ENCODE measurements at places on chromosomes 4 and X.

GRCh38 chr4:185637163-185637875, 102.0 kb upstream of the PDLIM3 start:
- H3K27me3 ChIP-seq, result peaks cover 2% of the 10 kb centered on the region
- peaks cover 8% of the 10 kb centered on the region for H3K4me1 ChIP-seq
- no peak for DNase-seq
- no peaks in the 10 kb centered on the region for H3K36me3 ChIP-seq
- no peak overlapping the region for H3K27ac ChIP-seq

- no peak overlapping the region for H3K4me3 ChIP-seq
- H3K27ac ChIP-seq, result no peak overlapping the region
- H3K27me3 ChIP-seq, result peaks cover 22% of the 10 kb centered on the region
- H3K4me1 ChIP-seq, result peaks cover 3% of the 10 kb centered on the region
These were observed 41.3 kb downstream of the RTL9 start for GRCh38 chrX:110399966-110400365.

DNA sequence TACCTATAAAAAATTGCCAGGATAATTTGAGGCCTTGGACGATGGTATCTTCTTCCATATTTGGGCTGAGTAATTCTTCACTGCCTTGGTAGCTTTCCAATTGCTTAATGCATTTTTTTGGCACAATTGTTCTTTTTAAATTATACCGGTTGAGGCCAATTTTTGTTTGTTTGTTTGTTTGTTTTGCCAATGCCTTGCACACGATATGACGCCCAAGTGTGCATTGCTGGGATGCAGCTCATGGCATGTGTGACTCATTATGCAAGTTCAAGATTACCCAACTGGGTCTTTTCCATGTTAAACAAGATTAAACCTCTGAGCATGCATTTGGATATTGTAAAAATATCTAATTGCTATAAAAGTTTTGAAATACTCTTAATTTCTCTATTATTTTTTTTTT, 71.1 kb upstream of the KCNIP4 start:
- no peaks in the 10 kb centered on the region for H3K4me1 ChIP-seq
- DNase-seq, result no peak
- no peaks in the 10 kb centered on the region for H3K36me3 ChIP-seq
- H3K27ac ChIP-seq, result no peak overlapping the region
- H3K4me3 ChIP-seq, result no peak overlapping the region
- H3K27me3 ChIP-seq, result no peaks in the 10 kb centered on the region

DNA sequence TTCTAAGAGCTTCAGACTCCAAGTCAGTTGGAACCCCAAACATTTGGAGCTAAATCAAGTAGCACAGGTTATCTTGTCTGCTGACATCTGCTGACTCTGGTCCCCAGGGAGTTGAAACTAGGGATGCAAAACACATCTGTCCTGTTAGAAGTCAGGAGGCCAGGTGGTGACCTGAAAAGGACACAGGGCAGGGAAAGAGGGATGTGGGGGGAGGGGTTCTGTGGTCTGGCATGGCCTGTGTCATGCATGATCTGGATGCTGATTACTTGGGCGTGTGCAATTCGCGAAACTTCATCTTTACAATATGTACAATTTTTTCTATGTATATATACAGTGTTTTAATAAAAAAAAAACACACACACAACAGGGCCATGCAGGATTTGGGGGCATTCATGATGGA, 55.3 kb downstream of the FHDC1 start:
- no peaks in the 10 kb centered on the region for H3K36me3 ChIP-seq
- no peak overlapping the region for H3K4me3 ChIP-seq
- H3K27ac ChIP-seq, result no peak overlapping the region
- no peaks in the 10 kb centered on the region for H3K4me1 ChIP-seq

DNA sequence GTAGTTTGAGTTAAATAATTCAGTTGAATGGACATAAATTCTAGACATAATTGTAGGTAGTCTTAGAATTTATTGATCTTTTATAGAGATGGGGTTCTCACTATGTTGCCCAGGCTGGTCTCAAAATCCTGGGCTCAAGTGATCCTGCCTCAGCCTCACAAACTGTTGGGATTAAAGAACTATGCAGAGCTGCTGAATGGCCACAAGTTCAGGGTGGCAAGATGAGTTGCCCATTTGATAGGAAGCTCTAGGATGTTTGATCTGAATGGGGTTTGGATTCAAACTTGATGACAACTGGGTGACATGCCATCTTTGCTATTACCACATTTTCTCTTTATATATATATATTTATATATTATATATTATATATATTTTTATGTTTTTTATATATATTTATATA, 3.6 kb downstream of the RPL36A start:
- DNase-seq, result no peak
- H3K36me3 ChIP-seq, result no peaks in the 10 kb centered on the region
- H3K4me1 ChIP-seq, result peaks cover 6% of the 10 kb centered on the region
- H3K4me3 ChIP-seq, result no peak overlapping the region
- H3K27ac ChIP-seq, result no peak overlapping the region

DNA sequence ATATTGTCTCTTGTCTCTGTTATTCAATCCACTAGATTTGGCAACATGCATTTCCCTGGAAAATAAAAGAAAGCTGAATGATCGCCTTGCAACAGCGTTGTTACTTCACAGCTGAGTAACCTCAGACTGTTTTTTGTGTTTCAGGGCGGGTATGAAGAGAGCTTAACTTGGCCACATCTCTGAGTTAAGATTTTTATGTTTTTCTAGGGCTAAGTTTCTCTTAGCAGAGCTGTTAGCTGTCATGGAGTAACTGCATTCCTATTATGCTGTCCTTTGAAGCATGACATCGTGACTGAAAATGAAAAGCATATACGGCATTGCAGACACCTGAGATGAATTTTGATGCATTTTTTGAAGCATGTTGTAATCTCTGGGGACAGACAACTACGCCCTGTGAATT, 1798.9 kb downstream of the PCDH7 start:
- no peak for DNase-seq
- no peaks in the 10 kb centered on the region for H3K4me1 ChIP-seq
- H3K27me3 ChIP-seq, result no peaks in the 10 kb centered on the region
- H3K27ac ChIP-seq, result no peak overlapping the region
- H3K36me3 ChIP-seq, result no peaks in the 10 kb centered on the region
- no peak overlapping the region for H3K4me3 ChIP-seq

GRCh38 chr4:83019794-83020494, 9.3 kb upstream of the LIN54 start:
- DNase-seq, result no peak
- H3K4me1 ChIP-seq, result no peaks in the 10 kb centered on the region
- no peaks in the 10 kb centered on the region for H3K36me3 ChIP-seq
- no peak overlapping the region for H3K4me3 ChIP-seq
- H3K27ac ChIP-seq, result no peak overlapping the region
- H3K27me3 ChIP-seq, result no peaks in the 10 kb centered on the region

GRCh38 chrX:137568741-137569469, 3.0 kb downstream of the ZIC3 start:
- no peak for DNase-seq
- no peak overlapping the region for H3K4me3 ChIP-seq
- H3K4me1 ChIP-seq, result peaks cover 3% of the 10 kb centered on the region

DNA sequence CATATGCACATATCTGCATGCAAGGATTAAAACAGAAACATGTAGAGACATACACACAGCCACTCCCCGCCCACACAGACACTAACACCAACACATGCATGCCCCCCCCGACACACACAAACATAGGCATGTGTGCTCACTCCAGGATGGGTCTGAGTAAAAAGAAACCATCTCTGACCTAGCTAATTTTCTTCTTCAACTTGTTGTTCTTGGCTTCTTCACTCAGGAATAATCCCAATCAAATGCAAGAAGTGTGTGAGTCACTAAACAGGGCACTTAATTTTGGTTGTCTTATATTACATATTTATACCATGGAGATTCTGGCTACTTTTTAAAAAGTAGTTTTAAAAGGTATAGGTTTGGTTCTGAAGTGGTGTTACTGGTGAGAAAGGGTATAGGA, 28.3 kb downstream of the ENOX2 start:
- no peak overlapping the region for H3K27ac ChIP-seq
- H3K36me3 ChIP-seq, result no peaks in the 10 kb centered on the region
- peaks cover 3% of the 10 kb centered on the region for H3K4me1 ChIP-seq
- H3K4me3 ChIP-seq, result no peak overlapping the region
- no peak for DNase-seq
- H3K27me3 ChIP-seq, result no peaks in the 10 kb centered on the region

DNA sequence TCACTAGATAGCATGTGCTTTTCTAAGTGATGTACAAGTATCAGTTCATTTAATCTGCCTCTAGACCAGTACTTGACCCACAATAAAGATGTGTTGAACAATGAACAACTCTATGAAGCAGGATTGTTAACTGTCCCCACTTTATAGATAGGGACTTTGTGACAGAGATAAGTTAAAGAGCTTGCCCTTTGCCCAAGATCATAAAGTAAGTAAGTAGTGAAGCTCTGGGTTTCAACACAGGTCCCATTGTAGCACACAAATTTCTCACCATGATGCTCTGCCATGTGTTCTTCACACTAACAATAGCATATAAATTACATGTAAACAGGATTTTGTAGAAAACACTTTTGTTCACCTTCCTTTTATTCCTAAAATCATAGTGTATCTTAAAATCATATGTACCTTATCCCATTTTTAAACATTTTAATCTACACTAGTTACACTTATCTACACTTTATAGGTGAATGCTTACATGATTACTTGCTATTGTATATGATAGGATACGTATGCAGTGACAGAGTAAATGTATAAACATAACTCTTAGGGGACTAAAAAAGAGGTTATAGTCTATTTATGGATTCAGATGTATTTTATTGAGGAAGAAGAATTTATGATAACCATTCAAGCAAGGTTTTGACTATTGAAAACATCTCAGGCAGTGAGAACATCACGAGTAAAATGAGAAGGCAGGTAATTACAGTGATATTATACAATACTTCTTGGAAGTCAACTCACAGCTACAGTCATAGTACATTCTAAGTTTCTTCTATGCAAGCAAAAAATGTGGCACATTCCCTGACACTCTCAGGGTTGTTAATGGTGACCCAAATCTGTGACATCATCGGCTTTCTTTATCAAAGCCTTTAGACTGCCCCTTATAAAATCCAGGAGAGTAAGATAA, 2275.1 kb downstream of the PCDH7 start:
- no peaks in the 10 kb centered on the region for H3K36me3 ChIP-seq
- H3K4me3 ChIP-seq, result no peak overlapping the region
- H3K4me1 ChIP-seq, result no peaks in the 10 kb centered on the region

- H3K36me3 ChIP-seq, result no peaks in the 10 kb centered on the region
- no peaks in the 10 kb centered on the region for H3K4me1 ChIP-seq
- H3K4me3 ChIP-seq, result no peak overlapping the region
- no peak for DNase-seq
These were observed 19.6 kb downstream of the PGAM4 start for GRCh38 chrX:77949840-77950239.

GRCh38 chrX:38870361-38870895, 69.2 kb downstream of the MID1IP1 start:
- H3K36me3 ChIP-seq, result no peaks in the 10 kb centered on the region
- peak overlapping the region; percentile 48 for H3K4me3 ChIP-seq
- H3K27me3 ChIP-seq, result no peaks in the 10 kb centered on the region
- peak overlapping the region; percentile 75 for H3K27ac ChIP-seq

GRCh38 chrX:65894133-65894532, 145.7 kb downstream of the VSIG4 start:
- H3K27me3 ChIP-seq, result no peaks in the 10 kb centered on the region
- no peak overlapping the region for H3K4me3 ChIP-seq
- H3K4me1 ChIP-seq, result no peaks in the 10 kb centered on the region
- no peaks in the 10 kb centered on the region for H3K36me3 ChIP-seq
- DNase-seq, result no peak
- no peak overlapping the region for H3K27ac ChIP-seq

- no peaks in the 10 kb centered on the region for H3K36me3 ChIP-seq
- H3K27me3 ChIP-seq, result no peaks in the 10 kb centered on the region
- H3K4me1 ChIP-seq, result peaks cover 14% of the 10 kb centered on the region
- H3K27ac ChIP-seq, result peak overlapping the region; percentile 46
- DNase-seq, result no peak
These were observed 140.3 kb upstream of the PGRMC2 start for GRCh38 chr4:128427832-128428366.

GRCh38 chr4:4668355-4669210, 126.7 kb upstream of the STX18 start:
- DNase-seq, result no peak
- no peaks in the 10 kb centered on the region for H3K36me3 ChIP-seq
- H3K27me3 ChIP-seq, result no peaks in the 10 kb centered on the region

GRCh38 chrX:24728530-24728929, 34.8 kb downstream of the POLA1 start:
- no peak overlapping the region for H3K4me3 ChIP-seq
- H3K4me1 ChIP-seq, result no peaks in the 10 kb centered on the region
- no peak overlapping the region for H3K27ac ChIP-seq
- no peak for DNase-seq
- H3K36me3 ChIP-seq, result peaks cover 43% of the 10 kb centered on the region

- no peaks in the 10 kb centered on the region for H3K4me1 ChIP-seq
- H3K27ac ChIP-seq, result peak overlapping the region; percentile 5
- no peak overlapping the region for H3K4me3 ChIP-seq
- H3K27me3 ChIP-seq, result peaks cover 5% of the 10 kb centered on the region
These were observed 190.1 kb downstream of the SHROOM3 start for GRCh38 chr4:76624931-76625715.

DNA sequence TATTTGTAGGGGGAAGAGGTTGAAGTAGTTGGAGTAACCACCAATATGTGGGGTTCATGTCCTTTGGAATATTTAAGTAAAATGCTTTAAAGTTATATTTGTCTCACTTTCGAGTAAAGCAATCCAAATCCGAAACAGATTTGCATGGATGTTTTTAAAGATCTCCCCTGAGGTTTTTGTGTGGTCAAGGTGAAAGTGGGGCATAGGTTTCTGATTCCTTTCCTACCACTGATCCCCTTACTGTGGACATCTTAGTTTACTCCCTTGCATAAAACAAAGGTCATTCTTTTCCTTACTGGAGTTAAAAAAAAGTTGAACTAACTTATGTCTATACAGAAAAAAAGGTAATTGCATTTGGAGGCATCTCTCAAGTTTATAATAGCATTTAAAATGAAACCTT, 71.9 kb upstream of the PHOX2B start:
- no peak for DNase-seq
- no peak overlapping the region for H3K4me3 ChIP-seq
- H3K27ac ChIP-seq, result no peak overlapping the region
- H3K4me1 ChIP-seq, result no peaks in the 10 kb centered on the region
- peaks cover 26% of the 10 kb centered on the region for H3K27me3 ChIP-seq

DNA sequence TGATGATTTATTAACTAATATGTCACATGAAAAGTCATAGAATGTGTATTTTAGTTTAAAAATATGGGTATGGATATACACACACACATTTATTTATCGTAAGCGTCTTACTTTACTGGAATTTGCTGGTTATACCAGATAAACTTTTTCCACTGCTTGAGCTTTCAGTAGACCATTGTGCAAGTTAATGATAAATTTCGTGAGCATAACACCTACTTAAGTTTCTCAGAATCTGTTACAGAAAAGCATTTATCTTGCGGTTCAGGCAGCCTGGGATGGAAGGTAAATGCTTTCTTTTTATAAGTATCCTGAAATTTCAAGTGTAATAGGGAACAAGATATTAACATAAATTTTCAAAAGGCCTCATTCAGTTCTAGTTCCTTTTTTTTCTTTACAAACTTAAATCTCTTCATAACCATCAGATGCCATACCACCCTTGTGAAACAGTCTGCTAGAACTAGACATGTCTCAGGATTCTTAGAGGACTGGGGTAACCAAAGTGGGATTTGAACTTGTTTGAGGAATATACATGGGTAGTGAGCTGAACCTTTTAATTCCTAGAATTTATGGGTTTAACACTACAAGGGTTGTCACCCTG, 27.7 kb downstream of the ATP7A start:
- no peak overlapping the region for H3K27ac ChIP-seq
- H3K4me1 ChIP-seq, result no peaks in the 10 kb centered on the region
- no peak for DNase-seq

GRCh38 chr4:172736046-172736445, 432.6 kb upstream of the GALNT7 start:
- H3K27me3 ChIP-seq, result no peaks in the 10 kb centered on the region
- no peak overlapping the region for H3K27ac ChIP-seq
- H3K36me3 ChIP-seq, result no peaks in the 10 kb centered on the region
- no peak overlapping the region for H3K4me3 ChIP-seq

Data from psoas muscle (tissue), 8 donors.